ENCODE measurements at places on chromosomes 5 and 9.

DNA sequence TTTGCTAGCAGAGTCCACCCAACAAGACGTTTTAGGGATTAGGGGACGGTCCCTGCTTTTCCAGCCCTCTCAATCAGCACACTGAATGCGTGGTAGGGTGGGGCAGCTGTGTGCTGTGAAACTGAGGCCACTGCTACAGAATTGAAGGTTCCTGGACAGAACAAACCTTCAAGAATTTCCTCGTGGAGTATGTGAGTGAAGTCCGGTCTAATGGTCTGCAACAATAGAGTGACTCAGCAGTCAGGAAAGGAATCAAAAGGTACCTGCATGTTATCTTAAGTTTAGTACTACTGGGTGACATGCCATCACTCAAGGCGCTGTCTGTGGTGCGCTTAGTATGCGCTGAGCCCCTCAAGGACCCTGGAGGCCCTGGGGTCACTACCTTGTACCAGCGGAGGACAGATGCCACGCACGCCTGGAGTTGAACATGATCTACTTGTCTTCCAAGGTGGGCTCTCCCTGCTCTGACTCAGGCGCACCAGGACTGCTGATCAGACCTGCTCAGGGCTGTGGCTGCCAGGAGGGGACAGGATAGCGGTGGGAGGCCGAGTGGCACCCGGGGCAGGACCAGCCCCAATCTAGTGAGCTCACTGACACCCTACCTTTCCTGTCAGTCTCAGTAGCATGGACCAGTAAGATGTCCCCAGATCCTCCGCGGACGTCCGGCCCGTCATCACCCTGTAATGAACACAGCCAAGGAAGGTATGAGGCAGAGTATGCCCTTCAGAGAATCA, 50.5 kb downstream of the PRRT1B start:
- no peak for DNase-seq

DNA sequence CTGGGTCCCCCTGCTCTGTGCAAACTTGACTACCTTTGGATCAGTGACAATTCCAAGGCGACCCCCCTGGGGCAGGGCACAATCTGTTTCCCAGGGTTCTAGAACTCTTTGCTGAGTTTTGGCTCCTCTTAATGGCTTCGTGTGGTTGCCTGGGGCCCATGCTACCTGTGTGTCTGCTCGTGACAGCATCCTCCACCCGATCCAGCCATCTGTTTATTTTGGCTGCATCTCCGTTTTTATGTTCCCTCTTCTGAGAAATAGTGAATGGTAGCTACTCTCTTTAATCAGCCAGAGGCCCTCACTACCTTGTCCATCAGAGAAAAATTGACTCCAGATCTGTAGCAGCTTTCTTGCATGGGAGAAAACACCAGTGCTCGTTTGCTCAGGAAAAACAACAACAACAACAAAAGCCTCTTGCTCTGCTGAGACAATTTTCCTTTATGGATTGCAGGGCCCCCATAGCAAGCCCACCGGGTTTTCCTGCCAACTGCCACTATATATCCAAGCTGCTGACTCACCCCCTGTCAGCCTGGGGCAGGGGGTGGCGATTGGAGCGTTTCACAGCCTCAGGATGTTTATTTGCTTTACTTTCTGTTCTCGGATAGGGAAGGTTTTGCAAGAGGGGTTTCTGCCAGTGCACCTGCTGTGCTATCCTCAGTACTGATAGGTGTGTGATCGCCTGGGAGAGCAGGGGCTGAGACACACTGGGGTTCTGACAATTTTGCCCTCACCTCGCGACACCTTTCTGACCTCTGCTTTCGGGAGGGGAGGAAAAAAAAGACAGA, 607.8 kb downstream of the BNC2 start:
- no peak for DNase-seq

- DNase-seq: no peak
Measured at GRCh38 chr5:178392386-178392785, 159.8 kb upstream of the PHYKPL start.

- DNase-seq: no peak
Measured at GRCh38 chr9:133075925-133076630, 14.3 kb downstream of the CEL start.

DNA sequence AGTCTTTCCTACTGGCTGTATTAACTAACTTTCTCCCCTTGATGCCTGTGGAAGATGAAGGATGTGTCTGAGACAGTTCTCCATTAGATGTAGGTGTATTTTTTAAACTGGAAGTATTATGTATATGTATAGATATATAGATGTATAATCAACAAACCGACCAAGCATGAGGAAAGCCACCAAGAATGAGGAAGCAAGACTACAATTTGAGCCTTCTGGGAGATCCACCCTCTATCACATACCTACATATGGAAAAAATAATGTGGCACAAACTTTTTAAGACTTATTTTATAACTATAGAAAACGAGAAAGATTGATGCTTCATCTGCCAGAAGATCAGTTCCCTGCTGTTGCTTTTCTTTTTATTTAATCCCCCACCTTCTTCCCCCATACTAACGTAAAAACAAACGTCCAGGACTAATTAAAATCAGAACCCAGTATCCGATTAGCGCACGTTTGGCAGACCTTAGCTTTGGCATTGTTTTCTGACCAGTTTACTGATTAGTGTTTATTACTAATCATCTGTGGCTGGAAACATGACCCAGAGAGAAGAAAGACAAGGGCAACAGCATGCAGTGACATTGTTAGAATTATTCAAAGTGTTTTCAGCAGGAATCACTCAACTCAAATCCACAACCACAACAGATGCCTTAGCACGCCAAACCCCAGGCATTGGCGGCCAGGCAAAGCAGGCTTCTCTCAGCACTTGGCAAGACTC, 490.2 kb downstream of the EBF1 start:
- no peak for DNase-seq

- DNase-seq: no peak
Measured at GRCh38 chr9:86459599-86460155, 105.5 kb upstream of the TUT7 start.

GRCh38 chr5:74477761-74478160, 162.8 kb downstream of the ENC1 start:
- no peak for DNase-seq

DNA sequence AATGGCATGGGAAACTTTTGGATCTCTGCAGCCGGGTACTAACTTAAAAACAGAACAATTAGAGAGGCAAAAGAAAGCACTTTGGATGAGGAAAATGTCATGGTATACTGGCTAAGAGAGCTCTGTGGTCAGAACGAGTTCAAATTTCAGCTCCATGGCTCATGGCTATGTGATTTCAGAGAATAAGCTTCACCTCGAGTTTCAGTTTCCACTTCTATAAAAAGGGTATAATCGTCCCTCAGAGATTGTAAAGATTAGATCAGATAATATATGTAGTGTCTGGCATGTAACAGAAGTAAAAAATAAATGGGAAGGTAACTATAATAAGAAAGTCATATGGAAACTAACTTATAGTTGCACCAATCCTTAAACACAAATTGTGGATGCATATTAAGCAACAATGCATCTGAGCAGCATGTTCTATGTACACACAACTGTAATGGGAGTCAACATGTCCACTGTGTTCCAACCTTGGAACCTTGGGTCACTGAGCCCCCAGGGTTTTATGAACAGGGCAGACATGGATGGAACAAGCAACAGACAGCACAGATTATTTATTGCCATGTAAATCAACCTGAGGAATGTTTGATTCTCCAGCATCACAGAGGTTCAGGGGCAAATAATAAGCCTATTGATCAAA, 145.4 kb downstream of the MAPKAP1 start:
- DNase-seq: no peak

DNA sequence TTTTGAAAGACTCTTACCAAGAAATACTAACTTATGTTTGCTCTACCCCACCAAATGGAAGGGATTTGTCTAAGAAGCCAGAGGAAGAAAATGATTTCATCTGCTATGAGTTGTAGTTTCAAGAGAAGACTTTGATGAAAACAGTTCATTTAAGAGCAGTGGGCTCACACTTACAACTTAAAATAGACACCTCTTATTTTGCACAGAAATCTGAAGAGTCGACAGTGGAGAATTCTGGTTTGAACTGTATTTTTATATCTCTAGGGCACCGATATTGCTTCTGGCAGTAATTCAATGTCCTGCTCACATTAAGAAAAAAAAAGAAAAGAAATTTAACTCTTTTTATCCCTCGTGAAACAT, 1.9 kb upstream of the DAB2 start:
- DNase-seq: no peak

- DNase-seq: no peak
Measured at GRCh38 chr9:112005939-112006338, 109.3 kb downstream of the UGCG start.

GRCh38 chr5:172795318-172795977, 24.5 kb upstream of the DUSP1 start:
- no peak for DNase-seq

- no peak for DNase-seq
Measured at GRCh38 chr9:124370896-124371582, 44.2 kb downstream of the PSMB7 start.

GRCh38 chr9:70061776-70062175, 18.1 kb downstream of the MAMDC2 start:
- DNase-seq: no peak

DNA sequence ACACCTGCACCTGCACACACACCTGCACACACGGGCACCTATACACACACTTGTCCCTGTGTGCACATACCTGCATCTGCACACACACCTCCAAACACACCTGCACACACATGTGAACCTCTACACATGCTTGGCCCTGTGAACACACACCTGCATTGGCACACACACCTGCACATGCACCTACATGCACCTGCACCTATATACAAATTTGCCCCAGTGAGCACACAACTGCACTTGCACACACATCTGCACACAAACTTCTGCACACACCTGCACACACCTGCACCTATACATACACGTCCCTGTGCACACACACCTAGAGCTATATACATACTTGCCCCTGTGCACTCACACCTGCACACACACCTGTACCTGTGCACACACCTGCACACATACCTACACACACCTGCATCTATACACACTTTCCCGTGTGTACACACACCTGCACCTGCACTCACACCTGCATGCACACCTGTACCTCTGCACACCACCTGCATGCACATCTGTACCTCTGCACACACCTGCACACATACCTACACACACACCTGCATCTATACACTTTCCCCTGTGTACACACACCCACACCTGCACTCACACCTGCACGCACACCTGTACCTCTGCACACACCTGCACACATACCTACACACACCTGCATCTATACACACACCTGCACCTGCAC, 21.5 kb upstream of the LPCAT1 start:
- DNase-seq: no peak

GRCh38 chr9:134717056-134717455, 75.5 kb downstream of the COL5A1 start:
- DNase-seq: no peak

All from HT-29 (cell line).